ENCODE measurements at places on chromosomes 16 and 17. TPM values are rescaled to one million over a fixed set of nuclear protein-coding genes. Genes with fewer than 3 reads are reported as not detected.

DNA sequence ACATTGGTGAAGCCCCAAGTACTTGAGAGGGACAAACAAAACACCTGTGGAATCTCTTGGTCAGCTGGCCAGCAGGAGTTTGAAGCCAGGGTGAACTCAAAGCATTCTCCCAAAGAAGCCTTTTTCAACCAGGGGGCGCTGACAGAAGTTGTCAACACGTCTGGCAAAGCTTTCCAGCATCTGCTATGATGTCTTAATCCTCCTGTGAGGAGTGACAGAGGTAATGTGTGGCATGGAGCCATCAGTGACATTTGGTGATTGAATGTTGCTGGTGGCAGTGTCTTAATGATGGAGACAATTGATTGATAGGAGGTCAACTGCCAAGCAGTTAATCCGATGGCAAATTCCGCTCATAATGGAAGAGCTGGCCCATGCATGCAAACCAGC lies 257.6 kb upstream of the HSBP1 start:
- no peak for DNase-seq

- DNase-seq, result no peak
Observed at GRCh38 chr17:62824290-62825131, 16.4 kb upstream of the MARCHF10 start.

GRCh38 chr17:80859002-80859941 lies 132.4 kb upstream of the CHMP6 start:
- peak; percentile 80 for DNase-seq

GRCh38 chr16:77807021-77807420 lies 18.7 kb downstream of the VAT1L start:
- DNase-seq, result no peak

GRCh38 chr17:281365-281999 lies 71.1 kb downstream of the RPH3AL start:
- DNase-seq, result no peak

GRCh38 chr17:78497115-78497540 lies 80.1 kb downstream of the DNAH17 start:
- DNase-seq, result peak; percentile 74

DNA sequence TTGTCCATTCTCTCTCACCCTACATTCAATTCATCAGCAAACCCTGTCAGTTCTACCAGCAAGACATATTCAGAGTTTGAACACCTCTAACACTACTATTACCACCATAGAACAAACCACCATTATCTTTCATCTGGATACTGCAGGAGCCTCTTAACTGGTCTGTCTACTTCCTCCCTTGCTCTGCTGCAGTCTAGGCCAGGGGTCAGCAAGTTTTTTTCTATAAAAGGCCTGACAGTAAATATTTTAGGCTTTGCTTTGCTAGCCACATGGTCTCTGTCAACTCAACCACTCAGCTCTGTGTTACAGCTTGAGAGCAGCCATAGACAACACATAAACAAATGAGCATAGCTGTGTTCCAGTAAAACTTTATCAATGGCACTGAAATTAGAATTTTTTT lies 13.8 kb downstream of the KCTD19 start:
- DNase-seq, result no peak

- DNase-seq, result no peak
Observed at GRCh38 chr17:56468840-56469239, 124.7 kb upstream of the NOG start.

GRCh38 chr16:58638148-58639036 lies 8.8 kb upstream of the CNOT1 start:
- DNase-seq, result peak; percentile 80

DNA sequence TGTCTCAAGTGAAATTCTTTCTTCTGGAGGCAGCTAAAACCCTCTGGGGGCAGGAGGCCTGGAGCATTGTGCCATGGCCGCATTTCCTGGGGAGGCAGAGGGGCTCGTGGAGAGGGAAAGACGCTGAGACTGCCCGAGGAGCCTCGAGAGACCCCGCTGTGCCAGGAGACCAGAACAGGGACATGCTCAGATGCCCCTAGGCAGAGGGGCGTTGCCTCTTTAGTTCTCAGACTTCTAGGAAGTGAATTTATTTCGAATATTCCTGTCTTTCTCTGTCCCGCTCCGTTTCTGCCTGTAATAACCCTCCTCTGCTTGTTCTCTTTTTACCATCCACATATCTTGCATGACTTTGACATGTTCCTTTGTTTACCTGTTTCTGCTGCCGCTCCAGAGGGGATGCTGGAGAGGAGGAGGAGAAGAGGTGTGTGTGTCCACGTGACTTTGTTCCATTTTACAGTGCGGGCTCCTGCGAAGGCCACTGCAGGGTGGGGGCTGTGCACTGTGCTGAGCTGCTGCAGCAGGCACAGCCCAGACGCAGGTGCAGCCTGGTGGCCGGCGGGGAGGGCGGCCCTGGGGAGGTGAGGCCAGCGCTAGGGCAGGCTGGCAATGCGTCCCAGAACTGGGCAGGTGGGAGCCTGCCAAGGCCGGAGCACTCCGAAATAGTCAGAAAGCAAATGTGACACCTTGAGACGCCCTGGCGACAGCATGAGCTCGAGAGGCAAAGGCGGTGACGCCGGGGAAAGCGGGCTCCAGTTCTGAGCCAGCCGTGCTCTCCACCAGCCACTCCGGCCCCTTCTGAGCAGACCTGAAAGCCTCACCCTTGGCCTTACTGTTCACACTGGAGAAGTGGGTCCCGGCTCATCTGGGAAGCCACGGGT lies 29.9 kb downstream of the CIBAR2 start:
- no peak for DNase-seq

DNA sequence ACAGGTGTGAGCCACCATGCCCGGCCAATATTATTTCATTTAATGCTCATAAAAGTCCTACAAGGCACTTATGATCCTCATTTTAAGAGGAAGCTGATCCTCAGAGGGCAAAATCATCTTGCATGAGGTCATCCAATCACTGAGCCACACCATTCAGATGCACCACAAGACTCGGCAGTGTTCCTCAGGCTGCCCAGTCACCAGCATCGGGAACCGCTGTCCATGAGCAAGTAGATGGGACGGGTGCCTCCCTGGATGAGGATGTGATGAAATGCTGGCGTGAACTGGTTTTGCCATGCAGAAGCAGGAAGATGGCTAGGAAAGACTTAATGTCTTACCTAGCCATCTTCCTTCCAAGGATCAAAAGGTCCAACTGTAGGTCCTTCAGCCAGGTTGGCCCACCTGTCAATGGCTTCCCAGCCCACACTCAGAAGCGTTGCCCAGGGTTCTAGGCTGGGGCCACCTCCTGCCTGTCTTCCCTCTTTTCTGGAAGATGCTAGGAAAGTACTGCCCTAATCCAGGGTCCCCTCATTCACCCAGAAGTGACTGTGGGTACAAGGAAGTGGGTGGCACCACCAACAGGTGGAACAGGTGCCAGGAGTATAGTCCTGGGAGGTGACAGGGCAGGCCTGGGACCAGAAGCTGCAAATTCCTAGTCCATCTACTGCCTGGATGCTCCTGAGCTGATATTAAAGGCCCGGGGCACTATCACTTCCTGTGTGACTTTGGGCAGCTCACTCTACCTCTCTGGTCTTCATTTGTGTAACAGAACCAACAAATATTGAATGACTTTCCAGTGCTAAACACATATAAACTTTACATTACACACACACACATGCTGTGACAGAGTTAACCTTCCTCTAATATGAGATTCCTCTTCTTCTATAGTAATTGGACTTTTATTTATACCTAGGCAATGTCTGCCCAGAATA lies 32.2 kb upstream of the CRYBA1 start:
- no peak for DNase-seq

DNA sequence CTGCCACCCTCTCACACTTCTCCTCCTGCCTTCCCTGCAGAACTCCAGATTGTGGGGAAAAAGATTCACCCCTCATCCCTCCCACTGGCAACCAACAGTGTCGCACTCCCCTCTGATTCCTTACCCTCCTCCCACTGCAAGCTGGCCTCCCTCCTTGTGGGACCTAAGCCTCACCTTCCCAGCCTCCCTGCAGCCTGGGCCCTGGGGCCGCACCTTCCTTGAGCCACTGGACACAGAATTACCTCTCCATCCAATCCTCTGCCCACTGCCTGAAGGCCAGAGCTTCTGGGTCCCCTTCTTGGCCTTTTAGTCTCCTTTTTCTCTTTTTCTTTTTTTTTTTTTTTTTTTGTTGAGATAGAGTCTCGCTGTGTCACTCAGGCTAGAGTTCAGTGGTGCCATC lies 33.9 kb downstream of the NGFR start:
- no peak for DNase-seq

DNA sequence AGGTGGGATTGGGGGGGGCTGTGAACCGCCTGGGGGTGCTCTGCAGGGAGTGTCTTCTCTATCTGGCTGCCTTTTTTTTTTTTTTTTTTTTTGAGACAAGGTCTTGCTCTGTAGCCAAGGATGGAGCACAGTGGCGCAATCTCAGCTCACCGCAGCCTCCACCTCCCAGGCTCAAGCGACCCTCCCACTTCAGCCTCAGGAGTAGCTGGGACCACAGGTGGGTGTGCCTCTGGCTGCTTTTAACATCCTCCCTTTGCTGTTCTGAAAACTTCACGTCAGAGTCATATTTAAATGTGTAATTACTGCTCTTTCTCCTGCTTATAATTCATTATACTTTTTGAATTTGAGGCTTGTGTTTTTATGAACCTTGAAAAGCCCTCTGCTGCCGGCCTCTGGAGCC lies 78.4 kb downstream of the ZNF778 start:
- DNase-seq, result no peak

The ADAD2 gene
- total RNA-seq, result not detected

The KRT27 gene
- not detected for total RNA-seq

The SLC47A1 gene
- total RNA-seq, result 268 TPM

The PRR29 gene
- 0.84 TPM for total RNA-seq

The B4GALNT2 gene
- 0.74 TPM for total RNA-seq

All from adrenal gland (tissue), 19 donors.